GM12891 (cell line): ENCODE measurements at places on chromosomes 1 and 21.

DNA sequence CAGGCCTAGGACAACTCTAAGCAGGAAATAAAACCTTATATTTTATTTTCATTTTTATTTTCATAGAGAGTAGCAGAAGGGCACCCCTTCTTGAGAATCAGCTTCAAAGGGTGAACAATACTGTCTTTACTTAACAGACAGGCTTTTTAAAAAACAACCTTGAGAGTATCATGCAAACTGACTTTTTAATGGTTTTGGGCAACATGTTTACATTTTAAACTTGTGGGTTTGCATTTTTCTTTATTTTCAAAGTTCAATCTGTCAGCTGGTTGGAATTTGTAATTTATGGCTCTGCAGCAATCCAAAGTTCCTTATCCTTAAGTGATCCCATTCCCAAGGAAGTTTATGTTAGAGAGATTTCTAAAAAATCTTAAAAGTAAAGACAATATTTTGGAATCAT, 392.3 kb upstream of the ADAMTS5 start:
- no peak for DNase-seq

DNA sequence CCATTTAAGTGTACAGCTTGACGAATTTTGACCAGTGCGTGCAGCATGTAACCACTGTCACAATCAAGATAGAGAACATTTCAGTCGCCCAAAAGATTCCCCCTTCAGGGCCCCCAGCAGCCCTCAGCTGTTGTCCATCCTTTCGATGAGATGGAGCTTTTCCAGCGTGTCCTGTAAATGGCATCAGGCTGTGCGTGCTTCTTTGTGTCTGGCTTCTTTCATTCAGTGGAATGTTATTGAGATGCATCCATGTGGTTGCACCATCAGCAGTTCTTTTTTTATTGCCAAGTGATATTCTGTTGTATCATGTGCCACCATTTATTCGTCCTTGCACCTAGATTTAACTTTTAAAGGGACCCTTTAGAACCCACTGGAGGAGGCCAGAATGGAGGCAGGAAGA, 21.9 kb downstream of the UBE2Q1 start:
- no peak for DNase-seq

DNA sequence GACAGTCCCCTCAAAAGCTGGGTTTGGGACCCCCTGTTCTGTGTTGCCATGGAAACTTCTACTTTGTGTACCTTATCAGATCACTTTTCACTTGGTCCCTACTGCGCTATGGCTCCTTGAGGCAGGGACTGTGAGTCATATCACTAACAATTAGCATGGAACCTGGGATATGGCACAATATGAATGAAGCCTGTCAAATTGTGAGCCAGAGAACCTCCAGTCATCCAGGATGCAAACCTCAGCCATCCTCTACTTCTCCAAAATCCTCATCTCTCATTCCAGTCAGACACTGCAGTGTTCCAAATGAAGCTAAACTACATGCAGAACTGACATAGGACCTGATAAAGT, 11.2 kb upstream of the CAPZB start:
- no peak for DNase-seq

DNA sequence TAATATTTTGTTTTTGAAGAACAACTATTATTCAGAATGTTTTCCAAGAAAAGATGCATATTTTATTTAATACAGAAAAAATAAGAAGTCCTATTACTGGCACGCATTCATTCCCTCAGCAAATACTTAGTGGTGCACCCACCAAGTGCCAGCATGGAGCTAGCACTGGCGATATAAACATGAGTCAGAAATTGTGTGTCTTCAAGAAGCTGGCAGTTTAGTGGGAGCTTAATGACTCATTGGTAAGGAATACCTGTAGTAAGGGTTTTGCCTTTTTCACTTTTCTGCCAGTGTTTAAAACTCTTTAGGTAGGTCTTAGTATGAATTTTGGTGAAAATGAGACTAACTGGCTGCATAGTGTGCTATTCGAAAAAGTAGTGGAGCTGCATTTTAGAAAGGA, 6.3 kb downstream of the MAGI3 start:
- no peak for DNase-seq

- no peak for DNase-seq
Measured at GRCh38 chr1:13560541-13560940, 23.1 kb upstream of the PDPN start.
